Activated naive CD4-positive, alpha-beta T cell treated with anti-CD3 and anti-CD28 coated beads for 36 hours (primary cell): ENCODE measurements at places on chromosomes 2 and 18. TPM values are rescaled to one million over a fixed set of nuclear protein-coding genes. Genes with fewer than 3 reads are reported as not detected.
A peak's percentile ranks its signal among the peaks of the same experiment; 100 is the strongest.

The HOXD10 gene
- total RNA-seq = not detected

DNA sequence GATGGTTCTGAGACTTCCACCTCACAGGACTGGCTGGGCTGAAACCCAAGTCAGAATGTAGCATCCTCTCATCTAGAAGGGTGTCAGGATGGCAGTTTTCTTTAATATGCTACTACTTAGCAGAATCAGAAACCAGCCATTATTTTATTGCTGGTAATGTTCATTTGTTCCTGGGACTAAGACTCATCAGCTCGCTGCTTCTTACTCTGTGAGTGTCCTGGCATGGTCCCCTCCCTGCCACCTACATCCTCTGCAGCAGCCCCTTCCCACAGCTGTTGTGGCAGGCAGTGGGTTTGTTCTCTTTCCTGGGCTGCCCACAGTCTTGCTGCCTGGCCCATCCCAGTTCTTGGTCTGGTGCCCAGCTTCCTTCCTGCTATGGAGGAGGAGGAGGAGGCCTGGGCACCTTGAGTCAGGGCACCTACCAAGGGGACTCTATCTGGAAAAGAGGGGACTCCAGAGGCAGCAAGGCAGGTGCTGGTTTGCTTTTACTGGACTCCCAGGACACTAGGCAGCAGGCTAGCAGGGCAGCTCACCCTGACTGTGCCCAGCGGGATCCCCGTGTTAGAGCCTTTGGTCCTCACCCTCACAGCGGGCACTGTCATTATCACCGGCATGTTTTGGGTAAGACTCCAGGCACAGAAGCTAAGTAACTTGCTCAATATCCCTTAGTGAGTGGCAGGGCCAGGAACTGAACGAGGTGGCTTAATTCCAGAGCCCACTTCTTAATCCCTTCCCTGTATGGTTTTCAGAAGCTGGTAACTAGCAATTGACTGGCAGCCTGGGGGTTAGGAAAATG is 62.1 kb downstream of the LRRFIP1 start:
- DNase-seq = no peak

- no peak for DNase-seq
Observed at GRCh38 chr2:15732341-15733077, 140.8 kb downstream of the DDX1 start.

- no peak for DNase-seq
Observed at GRCh38 chr18:78983512-78983911, 3.9 kb downstream of the SALL3 start.

GRCh38 chr2:201448701-201449100 is 2.6 kb downstream of the TRAK2 start:
- peak; percentile 56 for DNase-seq

DNA sequence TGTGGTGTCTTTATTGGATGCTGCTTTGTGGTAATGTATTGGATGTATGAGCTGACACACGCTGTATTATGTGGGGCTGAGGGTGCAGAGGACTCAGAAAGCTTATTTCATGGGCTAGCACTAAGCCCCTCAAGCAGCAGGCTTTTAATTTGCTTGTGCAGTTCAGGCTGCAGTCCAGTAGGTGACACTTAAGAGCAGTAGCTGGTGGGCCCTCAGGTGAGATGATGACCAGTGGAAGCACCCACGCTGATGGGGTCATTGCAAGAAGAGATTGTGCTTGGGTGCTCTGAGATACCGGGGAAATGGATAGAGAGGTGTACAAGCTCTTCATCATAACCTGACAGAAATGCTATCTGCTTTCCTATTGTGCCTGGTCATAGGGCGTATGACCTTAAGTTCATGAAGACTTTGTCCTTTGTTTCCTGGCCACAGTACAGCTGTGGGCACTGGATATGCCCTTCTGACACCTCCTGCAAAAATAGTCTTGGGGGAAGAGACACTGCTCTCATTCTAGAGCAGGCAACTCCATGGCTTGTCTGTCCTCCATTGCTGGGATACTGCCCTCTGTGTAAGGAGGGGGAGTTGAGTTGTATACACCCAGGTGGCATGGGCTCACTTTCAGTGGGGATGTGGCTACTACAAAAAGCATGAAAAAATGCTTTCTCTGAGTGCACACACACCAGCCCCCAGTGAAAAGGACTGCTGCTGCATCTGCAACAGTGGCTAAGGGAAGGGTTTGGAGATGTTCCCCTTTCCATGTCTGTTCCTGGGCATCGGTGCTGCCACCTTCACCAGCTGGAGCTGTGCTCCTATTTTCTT is 205.7 kb upstream of the ZSWIM2 start:
- no peak for DNase-seq

- no peak for DNase-seq
Observed at GRCh38 chr2:119553687-119554344, 9.6 kb downstream of the CFAP221 start.
